ENCODE measurements at places on chromosomes 1 and 21. TPM values are rescaled to one million over a fixed set of nuclear protein-coding genes. Genes with fewer than 3 reads are reported as not detected.

GRCh38 chr1:30665216-30666010, 58.0 kb downstream of the MATN1 start:
- no peak for DNase-seq
- no peaks in the 10 kb centered on the region for H3K36me3 ChIP-seq
- no peak overlapping the region for H3K27ac ChIP-seq
- H3K27me3 ChIP-seq, result no peaks in the 10 kb centered on the region
- no peak overlapping the region for H3K4me3 ChIP-seq

GRCh38 chr1:180080439-180080838, 74.2 kb upstream of the QSOX1 start:
- no peak overlapping the region for H3K27ac ChIP-seq
- no peak overlapping the region for H3K4me3 ChIP-seq
- no peaks in the 10 kb centered on the region for H3K27me3 ChIP-seq

DNA sequence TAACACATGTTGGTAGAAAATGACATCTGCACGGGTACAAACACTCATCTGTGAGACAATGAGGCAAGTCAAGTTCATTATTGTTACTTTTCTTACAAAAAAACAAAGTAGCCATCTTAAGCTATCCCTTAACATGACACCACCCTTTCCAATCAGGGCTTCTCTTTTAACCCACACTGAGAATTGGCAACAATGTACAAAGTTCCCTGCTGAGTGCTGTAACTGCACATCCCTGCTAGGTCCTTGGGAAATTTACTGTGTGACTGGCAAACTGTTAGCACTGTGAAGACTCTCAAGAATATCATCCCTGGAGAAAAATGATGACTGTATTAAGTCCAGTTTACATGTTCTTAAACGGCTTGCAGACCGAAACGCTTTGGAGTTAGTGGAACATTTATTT, 185.8 kb upstream of the PLD5 start:
- no peaks in the 10 kb centered on the region for H3K4me1 ChIP-seq
- H3K36me3 ChIP-seq, result no peaks in the 10 kb centered on the region
- DNase-seq, result no peak
- no peak overlapping the region for H3K27ac ChIP-seq
- no peak overlapping the region for H3K4me3 ChIP-seq
- H3K27me3 ChIP-seq, result no peaks in the 10 kb centered on the region

DNA sequence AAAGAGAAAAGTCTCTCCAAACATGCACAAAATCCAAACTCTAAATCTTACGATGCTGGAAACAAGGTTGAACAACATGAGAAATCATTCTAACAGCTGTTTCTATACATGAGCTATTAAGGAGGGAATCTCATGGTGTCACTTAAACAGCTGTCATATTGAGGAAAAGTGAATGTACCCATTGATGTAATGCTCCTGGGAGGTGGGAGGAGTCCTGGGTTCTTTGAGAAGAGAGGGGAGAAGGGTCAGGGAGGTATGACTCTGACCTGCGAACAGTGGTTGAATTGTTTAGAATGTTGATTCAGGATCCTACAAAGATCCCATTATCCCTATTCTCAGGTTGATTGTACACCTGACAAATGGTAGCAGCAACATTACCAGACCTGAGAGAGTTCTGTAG, 49.3 kb downstream of the ZC3H11B start:
- DNase-seq, result peak; percentile 42
- no peak overlapping the region for H3K27ac ChIP-seq
- no peaks in the 10 kb centered on the region for H3K27me3 ChIP-seq
- no peak overlapping the region for H3K4me3 ChIP-seq
- H3K36me3 ChIP-seq, result no peaks in the 10 kb centered on the region
- peaks cover 16% of the 10 kb centered on the region for H3K4me1 ChIP-seq

GRCh38 chr21:31928656-31929055, 55.8 kb downstream of the HUNK start:
- H3K36me3 ChIP-seq, result peaks cover 29% of the 10 kb centered on the region
- no peak for DNase-seq
- no peaks in the 10 kb centered on the region for H3K27me3 ChIP-seq

The MIXL1 gene
- not detected for total RNA-seq

- no peak for DNase-seq
- H3K4me1 ChIP-seq, result no peaks in the 10 kb centered on the region
- no peak overlapping the region for H3K4me3 ChIP-seq
- H3K27me3 ChIP-seq, result no peaks in the 10 kb centered on the region
- no peaks in the 10 kb centered on the region for H3K36me3 ChIP-seq
- no peak overlapping the region for H3K27ac ChIP-seq
These were observed 8.7 kb upstream of the POU2F1 start for GRCh38 chr1:167212025-167212424.

DNA sequence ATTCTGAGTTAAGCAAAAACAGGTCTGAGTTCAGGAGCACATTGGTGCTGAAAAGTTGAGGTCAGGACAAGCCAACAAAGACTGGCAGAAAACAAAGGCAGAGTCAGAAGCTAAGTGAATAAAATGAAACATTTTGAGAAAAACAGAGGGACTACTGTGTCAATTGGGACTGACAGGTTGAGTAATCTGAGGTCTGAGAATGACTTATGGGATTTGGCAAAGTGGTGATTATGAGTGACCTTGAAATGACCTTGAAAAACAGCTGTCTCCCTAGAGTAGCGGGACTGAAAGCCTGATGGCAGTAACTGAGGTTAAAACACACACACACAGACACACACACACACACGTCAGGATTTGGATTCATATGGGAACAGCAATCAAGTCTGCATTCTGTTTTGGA, 8.8 kb upstream of the COG2 start:
- H3K4me1 ChIP-seq, result peaks cover 34% of the 10 kb centered on the region
- peak; percentile 92 for DNase-seq
- no peak overlapping the region for H3K4me3 ChIP-seq
- no peaks in the 10 kb centered on the region for H3K27me3 ChIP-seq
- no peaks in the 10 kb centered on the region for H3K36me3 ChIP-seq
- H3K27ac ChIP-seq, result peak overlapping the region; percentile 65

The CD52 gene
- not detected for total RNA-seq

DNA sequence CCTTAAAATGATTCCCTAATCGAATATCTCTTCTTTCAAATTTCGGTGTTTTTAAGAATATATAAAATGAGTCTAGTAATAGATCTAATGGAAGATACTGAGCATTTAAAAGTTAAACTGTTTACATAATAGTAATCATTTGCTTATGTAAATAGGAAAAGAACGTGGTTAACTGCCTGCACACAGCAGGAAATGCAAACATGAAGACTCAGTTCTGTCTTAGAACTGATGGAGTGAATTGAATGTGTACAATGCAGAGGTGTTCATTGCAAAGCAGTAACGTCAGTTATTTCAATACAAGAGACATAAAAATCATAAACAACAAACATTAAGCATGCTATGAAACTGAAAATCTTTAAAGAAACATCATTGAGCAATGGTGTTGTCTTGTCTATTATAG, 359.4 kb upstream of the ADAMTS5 start:
- no peaks in the 10 kb centered on the region for H3K27me3 ChIP-seq
- H3K36me3 ChIP-seq, result no peaks in the 10 kb centered on the region
- H3K27ac ChIP-seq, result no peak overlapping the region
- no peak overlapping the region for H3K4me3 ChIP-seq
- no peak for DNase-seq
- peaks cover 3% of the 10 kb centered on the region for H3K4me1 ChIP-seq

DNA sequence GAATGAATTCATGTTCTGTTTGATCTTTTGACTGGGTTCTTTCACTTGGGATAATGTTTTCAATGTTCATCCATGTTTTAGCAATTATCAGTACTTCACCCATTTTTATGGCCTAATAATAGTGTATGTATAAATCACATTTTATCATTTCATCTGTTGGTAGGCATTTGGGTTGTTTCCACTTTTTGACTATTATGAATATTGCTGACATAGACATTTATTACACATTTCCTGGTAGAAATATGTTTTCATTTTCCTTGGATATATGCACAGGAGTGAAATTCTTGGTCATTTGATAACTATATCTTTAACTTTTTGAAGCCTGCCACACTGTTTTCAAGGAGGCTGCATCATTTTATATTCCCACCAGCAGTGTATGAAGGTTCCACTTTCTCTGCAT, 79.8 kb downstream of the AXDND1 start:
- no peaks in the 10 kb centered on the region for H3K27me3 ChIP-seq
- H3K36me3 ChIP-seq, result no peaks in the 10 kb centered on the region
- H3K27ac ChIP-seq, result no peak overlapping the region

The RNU1-3 gene
- total RNA-seq, result under 0.01 TPM
